Right ventricle myocardium inferior (tissue), 1 donor: ENCODE measurements at places on chromosomes 3 and 15. TPM values are rescaled to one million over a fixed set of nuclear protein-coding genes. Genes with fewer than 3 reads are reported as not detected.

Gene CCDC13
- 0.41 TPM for total RNA-seq

Gene THRB
- 25.9 TPM for total RNA-seq

Gene IL17RD
- 6.7 TPM for total RNA-seq

Gene C3orf85
- not detected for total RNA-seq

Gene BMF
- total RNA-seq, result 3.2 TPM

Gene MASP1
- total RNA-seq, result 129 TPM

Gene ARRDC4
- total RNA-seq, result 15.9 TPM

Gene GOLGA6L4
- total RNA-seq, result 0.57 TPM

Gene ALPK3
- 132 TPM for total RNA-seq

Gene REC114
- 0.60 TPM for total RNA-seq

Gene ITIH3
- total RNA-seq, result 0.43 TPM

Gene VGLL4
- 26.8 TPM for total RNA-seq

Gene HESX1
- not detected for total RNA-seq

Gene MYL3
- 11,437 TPM for total RNA-seq

Gene TGM4
- not detected for total RNA-seq

Gene CYP8B1
- total RNA-seq, result not detected

Gene XCR1
- not detected for total RNA-seq

Gene ROPN1
- not detected for total RNA-seq

Gene VEPH1
- 0.41 TPM for total RNA-seq

Gene PTX3
- 0.16 TPM for total RNA-seq

Gene GP5
- not detected for total RNA-seq

Gene RYR3
- not detected for total RNA-seq

Gene ADCY5
- total RNA-seq, result 232 TPM

Gene ZNF620
- total RNA-seq, result 1.6 TPM

Gene DPPA4
- not detected for total RNA-seq

Gene C3orf80
- 0.22 TPM for total RNA-seq

Gene SLC28A2
- not detected for total RNA-seq

Gene FES
- 19.3 TPM for total RNA-seq

Gene TIGIT
- not detected for total RNA-seq

Gene KIF15
- 1.2 TPM for total RNA-seq

Gene KBTBD8
- total RNA-seq, result 4.1 TPM

Gene PPP2R3A
- total RNA-seq, result 107 TPM

Gene GOLGA8T
- 0.65 TPM for total RNA-seq

Gene EOGT
- total RNA-seq, result 25.2 TPM

Gene RBP2
- not detected for total RNA-seq

Gene ENTPD3
- total RNA-seq, result 0.11 TPM

Gene CHST2
- total RNA-seq, result 1.9 TPM
